ENCODE measurements at places on chromosomes 16 and 17.

GRCh38 chr17:79950306-79950705 is 85.4 kb downstream of the TBC1D16 start:
- peak; percentile 67 for DNase-seq

- peak; percentile 28 for DNase-seq
Observed at GRCh38 chr16:27579087-27579980, 29.4 kb downstream of the KATNIP start.

DNA sequence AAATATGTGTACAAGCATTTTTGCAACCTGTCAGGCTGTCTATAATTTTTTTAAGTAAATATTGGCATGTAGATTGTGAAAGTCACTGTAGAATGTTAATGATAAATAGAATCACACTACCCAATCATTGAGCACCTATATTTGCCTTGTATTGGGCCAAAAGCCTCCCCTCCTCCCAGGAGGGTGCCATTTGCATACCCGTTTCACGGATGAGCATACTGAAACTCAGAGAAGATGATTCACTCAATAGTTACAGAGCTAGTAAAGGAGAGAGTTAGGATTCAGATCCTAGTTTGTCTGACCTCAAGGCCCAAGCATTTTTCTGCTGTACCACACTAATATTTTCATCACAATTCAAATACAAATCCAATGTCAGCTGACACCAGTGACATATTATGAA is 299.7 kb upstream of the CDH11 start:
- no peak for DNase-seq

DNA sequence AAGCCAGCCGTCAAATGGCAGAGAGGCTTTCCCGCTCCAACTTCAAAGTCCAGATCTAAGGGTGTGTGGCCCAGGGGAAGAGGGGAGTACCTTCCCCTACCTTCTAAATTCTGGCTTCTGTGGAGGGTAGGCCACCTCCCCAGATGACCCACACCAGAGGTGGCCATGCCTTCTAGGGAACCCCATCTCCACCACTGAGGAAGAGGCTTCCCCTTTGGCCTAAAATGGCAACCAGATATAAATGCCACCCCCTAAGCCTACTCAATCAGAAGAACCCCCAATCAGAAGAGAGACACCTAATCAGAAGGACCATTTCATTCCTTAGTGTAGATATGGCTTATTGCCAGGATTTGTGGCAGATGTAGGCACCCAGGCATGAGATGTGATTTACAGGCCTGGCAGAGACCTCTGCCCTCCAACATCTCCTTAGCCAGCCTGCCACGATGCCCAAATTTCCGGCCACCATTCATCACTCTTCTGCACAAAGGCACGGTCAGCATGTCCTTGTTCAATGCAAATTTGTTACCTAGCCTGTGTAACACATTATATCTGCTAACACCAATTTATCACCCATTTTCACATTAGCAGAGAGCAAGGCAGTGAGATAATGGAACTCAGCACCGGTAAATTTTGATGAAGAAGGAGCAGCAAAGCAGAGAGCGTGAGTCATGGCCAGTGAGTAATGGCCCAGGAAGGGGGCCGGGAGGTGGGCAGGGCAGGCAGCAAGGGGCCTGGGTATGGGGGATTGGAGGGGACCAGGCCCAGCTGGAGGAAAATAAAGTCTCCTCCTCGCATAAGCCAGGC is 1.2 kb upstream of the MGAT5B start:
- DNase-seq: no peak

- DNase-seq: no peak
Observed at GRCh38 chr17:50386510-50386909, 10.8 kb downstream of the LRRC59 start.

DNA sequence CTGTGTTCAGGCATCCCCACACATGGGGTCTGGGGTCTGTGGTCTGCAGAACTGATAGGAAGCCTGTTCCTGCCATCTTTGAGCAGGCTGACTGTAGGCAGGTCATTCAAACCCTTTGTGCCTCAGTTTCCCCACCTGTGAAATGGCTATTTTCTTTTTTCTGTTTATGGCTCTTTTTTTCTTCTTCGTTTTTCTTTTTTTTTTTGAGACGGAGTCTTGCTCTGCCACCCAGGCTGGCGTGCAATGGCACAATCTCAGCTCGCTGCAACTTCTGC is 72.5 kb downstream of the ABCC6 start:
- DNase-seq: no peak

- DNase-seq: no peak
Observed at GRCh38 chr17:79657861-79658810, 47.3 kb upstream of the RBFOX3 start.
